Naive B cell (primary cell): ENCODE measurements at places on chromosomes 3 and 15.
A peak's percentile ranks its signal among the peaks of the same experiment; 100 is the strongest.

GRCh38 chr3:47133641-47134040 lies 30.3 kb downstream of the SETD2 start:
- no peak for DNase-seq

- no peak for DNase-seq
Measured at GRCh38 chr3:16490062-16490619, 23.4 kb downstream of the RFTN1 start.

- no peak for DNase-seq
Measured at GRCh38 chr3:157559401-157559800, 56.2 kb upstream of the VEPH1 start.

- no peak for DNase-seq
Measured at GRCh38 chr3:95815828-95816227, 998.6 kb upstream of the EPHA6 start.

DNA sequence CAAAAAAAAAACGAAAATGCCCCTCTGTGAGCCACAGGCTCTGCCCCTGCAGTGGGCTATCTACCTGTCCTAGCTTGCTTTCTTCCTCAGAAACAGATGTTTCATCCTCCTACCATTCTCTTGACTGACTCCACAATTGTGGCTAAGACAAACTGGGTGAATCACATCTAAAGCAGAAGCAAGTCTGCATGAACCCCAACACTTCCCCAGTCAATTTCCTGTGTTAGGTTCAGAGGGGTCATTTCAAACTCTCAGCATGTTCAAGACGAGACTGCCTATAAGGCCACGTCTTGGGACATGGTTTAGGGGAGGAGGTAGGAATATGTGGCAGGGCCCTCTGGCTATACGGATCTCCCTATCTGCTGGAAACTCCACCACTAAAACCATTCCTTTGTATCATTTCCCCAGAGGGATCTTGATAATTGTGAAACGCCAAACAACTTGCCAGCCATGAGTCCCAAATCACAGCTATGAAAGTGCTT lies 28.6 kb upstream of the ANKDD1A start:
- no peak for DNase-seq

- peak; percentile 10 for DNase-seq
Measured at GRCh38 chr15:66789029-66790025, 87.3 kb downstream of the SMAD6 start.

DNA sequence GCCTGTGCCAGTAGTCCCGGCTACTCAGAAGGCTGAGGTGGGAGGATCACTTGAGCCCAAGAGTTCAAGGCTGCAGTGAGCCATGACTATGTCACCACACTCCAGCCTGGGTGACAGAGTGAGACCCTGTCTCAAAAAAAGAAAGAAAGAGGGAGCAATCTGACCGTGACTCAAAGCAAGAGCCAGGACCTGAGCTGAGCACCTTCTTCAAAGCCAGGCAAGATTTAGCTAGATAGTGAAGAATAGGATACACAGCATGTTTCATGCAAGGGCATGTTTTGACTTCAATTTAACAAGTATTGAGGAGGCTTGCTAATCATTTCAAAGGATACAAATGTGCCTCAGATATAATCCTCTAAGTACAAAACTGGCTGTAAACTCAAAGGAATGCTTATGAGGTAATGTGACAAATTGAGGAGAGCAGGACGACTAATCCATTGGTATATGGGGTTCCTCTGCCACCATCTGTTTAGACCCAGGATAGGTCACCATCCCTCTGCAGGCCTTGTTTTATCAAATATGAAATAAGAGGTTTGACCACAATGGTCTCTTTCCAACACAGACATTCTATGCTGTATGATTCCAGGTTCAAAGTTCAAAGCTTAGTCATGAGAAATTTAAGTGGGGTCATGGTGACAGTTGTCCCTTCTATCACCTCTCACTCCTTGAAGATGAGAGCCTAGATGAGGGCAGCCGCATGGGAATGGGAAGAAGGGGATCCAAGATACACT lies 33.2 kb downstream of the RAB27A start:
- DNase-seq, result no peak

GRCh38 chr15:66802025-66803001 lies 100.3 kb downstream of the SMAD6 start:
- DNase-seq, result no peak

- no peak for DNase-seq
Measured at GRCh38 chr3:194185221-194185620, 49.3 kb downstream of the HES1 start.
